ENCODE measurements at places on chromosomes 3 and 15.

DNA sequence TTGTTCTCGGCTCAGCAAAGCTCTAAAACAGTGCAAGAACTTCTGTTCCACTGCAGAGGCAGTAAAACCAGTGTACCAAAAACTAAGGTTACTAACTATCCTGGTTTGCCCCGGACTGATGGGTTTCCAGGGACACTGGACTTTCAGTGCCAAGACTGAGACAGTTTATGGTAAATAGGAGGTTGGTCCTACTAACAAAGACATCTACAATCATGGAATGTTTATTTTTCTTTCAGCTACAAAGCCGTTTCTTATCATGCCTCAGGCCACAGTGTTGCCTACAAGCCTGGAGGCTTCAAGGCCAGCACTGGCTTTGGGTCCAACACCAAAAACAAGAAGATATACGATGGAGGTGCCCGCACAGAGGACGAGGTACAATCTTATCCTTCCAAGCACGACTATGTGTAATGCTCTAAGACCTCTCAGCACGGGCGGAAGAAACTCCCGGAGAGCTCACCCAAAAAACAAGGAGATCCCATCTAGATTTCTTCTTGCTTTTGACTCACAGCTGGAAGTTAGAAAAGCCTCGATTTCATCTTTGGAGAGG is 20.8 kb downstream of the CLDN18 start:
- DNase-seq, result no peak

DNA sequence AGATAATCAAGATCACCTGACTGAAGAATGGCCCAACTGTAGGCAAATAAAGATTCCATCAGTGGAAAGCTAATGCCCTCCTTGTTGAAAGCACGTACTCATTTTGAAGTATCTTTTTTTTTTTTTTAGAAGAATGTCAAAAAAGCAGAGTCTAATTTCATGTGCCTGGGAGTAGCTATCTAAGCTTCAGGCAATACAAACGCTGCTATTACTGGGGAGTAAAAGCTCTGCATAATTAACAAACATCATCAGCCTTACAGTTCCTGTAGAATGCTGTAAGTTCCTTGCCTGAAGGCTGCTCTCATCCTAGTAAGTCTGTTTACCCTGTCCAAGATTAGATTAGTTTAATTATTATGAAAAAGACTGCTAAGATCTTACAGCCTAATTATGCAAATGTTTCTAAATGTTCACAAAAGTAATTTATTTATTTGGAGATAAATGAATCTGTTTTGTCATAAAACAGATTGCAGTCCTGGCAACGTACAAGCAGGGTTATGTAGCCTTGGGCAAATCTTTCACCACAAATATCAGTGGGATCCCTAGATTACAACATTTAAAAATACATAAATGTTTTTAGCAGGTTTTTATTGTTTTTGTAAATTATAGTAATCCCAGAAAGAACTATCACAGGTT is 451.3 kb upstream of the AGTR1 start:
- DNase-seq, result no peak

GRCh38 chr15:67992834-67993233 is 61.3 kb upstream of the PIAS1 start:
- DNase-seq, result no peak

DNA sequence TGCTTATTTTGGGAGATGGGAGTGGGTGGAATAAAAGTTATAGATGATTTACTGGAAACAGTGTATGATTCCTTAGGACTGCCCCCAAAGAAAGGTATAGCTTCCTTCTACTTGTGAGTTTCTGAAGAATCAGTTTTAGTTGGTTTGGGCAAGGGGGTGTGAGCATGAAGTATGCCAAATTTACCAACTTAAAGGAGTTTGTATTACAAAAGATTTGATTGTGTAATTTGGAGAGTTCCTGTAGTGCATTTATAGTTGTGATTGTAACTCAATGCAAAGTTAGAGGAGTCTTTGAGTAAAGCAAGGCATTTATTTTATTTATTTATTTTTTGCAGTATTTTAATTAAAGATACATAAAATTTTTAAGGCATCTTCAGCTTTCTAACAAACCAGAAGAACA is 42.8 kb downstream of the TSC22D2 start:
- DNase-seq, result no peak

GRCh38 chr3:146823622-146824021 is 218.5 kb upstream of the PLSCR5 start:
- no peak for DNase-seq

DNA sequence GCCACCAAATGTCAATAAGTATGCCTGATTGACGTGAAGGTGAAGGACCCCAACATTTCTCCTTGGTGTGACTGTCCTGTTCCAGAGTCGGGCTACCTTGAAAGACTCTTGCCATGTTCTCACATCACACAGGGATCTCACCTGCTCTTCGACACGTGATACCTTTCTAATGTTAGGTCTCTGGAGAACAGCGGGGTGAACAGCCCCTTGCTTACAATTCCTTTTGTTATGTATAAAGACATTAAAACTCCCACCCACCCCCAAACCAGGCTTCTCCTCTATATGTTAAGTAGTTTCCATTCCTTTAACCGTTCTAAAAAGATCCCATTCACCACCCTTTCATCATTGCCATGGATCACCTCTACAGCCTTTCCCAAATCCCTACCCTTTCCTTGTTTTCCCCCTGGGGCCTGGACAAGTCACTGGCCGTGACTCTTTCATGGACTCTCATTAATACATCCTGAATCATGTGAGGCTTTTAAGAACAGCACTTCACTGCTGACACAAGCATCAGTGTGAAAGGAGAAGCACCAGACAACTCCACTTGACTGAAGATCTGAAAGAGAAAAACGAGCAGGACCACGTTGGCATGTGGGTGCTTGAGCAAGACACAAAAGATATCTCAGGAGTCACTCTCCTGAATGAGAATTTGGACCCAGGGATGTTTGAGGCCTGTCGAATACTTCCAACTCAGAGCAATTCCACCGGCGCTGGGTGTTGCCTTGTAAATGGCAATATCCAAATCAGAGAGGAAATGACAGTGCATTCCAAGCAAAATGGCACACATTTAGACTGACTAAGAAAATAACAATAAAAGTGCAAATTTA is 115.0 kb downstream of the FOXP1 start:
- no peak for DNase-seq
